ENCODE measurements at places on chromosomes 3 and 15. TPM values are rescaled to one million over a fixed set of nuclear protein-coding genes. Genes with fewer than 3 reads are reported as not detected.

Gene RPSA
- total RNA-seq = 1,441 TPM

Gene CPLX3
- 0.43 TPM for total RNA-seq

Gene RBPMS2
- 0.33 TPM for total RNA-seq

Gene TICRR
- total RNA-seq = 42.1 TPM

Gene SRGAP3
- 0.33 TPM for total RNA-seq

All from natural killer cell treated with Interleukin-12 subunit alpha and Interleukin-12 subunit beta and Interleukin-15 and Interleukin-18, amount 100 ng/mL, for 72 hours (primary cell).